ENCODE measurements at places on chromosomes 3 and 15. TPM values are rescaled to one million over a fixed set of nuclear protein-coding genes. Genes with fewer than 3 reads are reported as not detected.

The FEZF2 gene
- not detected for total RNA-seq

The FANCD2OS gene
- total RNA-seq: not detected

The RPLP1 gene
- 561 TPM for total RNA-seq

The LMOD3 gene
- total RNA-seq: not detected

The PP2D1 gene
- total RNA-seq: not detected

Data from bronchus fibroblast of lung (primary cell).